Thoracic aorta (tissue), 2 donors: ENCODE measurements at places on chromosomes 12 and 14. TPM values are rescaled to one million over a fixed set of nuclear protein-coding genes. Genes with fewer than 3 reads are reported as not detected.
A peak's percentile ranks its signal among the peaks of the same experiment; 100 is the strongest.

DNA sequence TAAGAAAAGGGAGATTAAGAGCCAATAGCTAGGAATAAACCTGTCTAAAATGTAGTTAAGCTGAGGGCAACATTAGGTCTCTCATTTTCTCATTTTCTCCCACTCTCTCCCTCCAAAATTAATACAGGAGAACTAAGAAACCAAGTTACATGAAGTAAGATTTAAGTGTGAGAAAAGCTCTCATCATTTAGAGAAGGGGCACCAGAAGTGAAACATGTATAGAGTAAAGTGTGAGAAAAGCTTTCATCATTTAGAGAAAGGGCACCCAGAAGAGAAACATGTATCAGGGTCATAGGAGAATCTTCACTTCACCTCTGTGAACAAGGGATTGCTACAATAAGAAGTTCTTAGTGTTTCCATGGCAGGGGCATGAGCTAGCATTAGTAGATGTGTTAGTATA is 132.4 kb upstream of the CNTN1 start:
- H3K36me3 ChIP-seq: no peaks in the 10 kb centered on the region
- no peak overlapping the region for H3K27ac ChIP-seq
- no peak overlapping the region for H3K4me3 ChIP-seq
- no peaks in the 10 kb centered on the region for H3K27me3 ChIP-seq

Gene FLRT2
- total RNA-seq: 45.4 TPM

DNA sequence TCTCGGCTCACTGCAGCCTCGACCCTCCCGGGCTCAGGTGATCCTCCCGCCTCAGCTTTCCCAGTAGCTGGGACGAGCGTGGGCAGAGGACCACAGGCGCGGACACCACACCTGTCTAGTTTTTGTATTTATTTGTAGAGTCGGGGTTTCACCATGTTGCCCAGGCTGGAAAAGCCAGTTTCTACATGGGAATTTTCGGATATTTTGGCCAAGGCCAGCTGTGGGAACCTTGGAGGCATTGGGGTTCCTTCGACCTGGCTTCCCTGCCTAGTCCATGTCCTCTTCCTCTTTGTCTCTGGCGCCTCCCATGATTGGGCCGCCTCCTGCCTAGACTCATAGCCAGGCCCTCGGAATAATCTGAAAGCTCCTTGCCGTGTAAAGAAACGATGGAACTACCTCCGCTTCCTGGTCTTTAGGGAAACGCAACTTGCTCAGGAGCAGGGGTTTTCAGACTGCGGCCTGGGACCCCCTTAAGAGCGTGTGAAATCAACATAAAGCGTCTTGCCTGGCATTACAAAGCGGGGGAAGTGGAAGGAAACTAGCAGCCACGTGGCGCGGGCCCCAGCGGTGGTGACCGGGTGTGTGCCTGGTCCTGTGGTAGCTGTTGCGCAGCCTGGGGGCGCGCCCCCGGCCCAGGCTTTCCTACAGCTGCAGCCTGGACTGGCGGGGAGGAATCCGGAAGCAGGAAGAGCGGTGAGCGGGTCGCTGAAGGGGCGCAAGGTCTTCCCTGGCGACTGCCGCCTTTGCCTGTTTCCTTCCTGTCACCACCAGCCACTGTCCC is 1.4 kb upstream of the HSP90AA1 start:
- peaks cover 25% of the 10 kb centered on the region for H3K36me3 ChIP-seq
- H3K4me1 ChIP-seq: peaks cover 34% of the 10 kb centered on the region
- DNase-seq: no peak
- H3K27me3 ChIP-seq: no peaks in the 10 kb centered on the region
- H3K4me3 ChIP-seq: peak overlapping the region; percentile 95

GRCh38 chr12:121804417-121805111 is 755 bp downstream of the SETD1B start:
- H3K27me3 ChIP-seq: no peaks in the 10 kb centered on the region
- H3K27ac ChIP-seq: peak overlapping the region; percentile 90
- peak overlapping the region; percentile 95 for H3K4me3 ChIP-seq
- no peak for DNase-seq

Gene C12orf60
- total RNA-seq: not detected

GRCh38 chr12:52767020-52767379 is 10.1 kb downstream of the KRT76 start:
- H3K36me3 ChIP-seq: no peaks in the 10 kb centered on the region
- no peaks in the 10 kb centered on the region for H3K4me1 ChIP-seq
- H3K27me3 ChIP-seq: no peaks in the 10 kb centered on the region
- H3K4me3 ChIP-seq: no peak overlapping the region

GRCh38 chr12:95989504-95990123 is 6.5 kb downstream of the HAL start:
- H3K36me3 ChIP-seq: no peaks in the 10 kb centered on the region
- no peak for DNase-seq
- H3K27me3 ChIP-seq: no peaks in the 10 kb centered on the region
- no peak overlapping the region for H3K4me3 ChIP-seq

- no peaks in the 10 kb centered on the region for H3K27me3 ChIP-seq
- no peaks in the 10 kb centered on the region for H3K36me3 ChIP-seq
- no peak for DNase-seq
Measured at GRCh38 chr14:51616256-51616655, 35.5 kb upstream of the FRMD6 start.

DNA sequence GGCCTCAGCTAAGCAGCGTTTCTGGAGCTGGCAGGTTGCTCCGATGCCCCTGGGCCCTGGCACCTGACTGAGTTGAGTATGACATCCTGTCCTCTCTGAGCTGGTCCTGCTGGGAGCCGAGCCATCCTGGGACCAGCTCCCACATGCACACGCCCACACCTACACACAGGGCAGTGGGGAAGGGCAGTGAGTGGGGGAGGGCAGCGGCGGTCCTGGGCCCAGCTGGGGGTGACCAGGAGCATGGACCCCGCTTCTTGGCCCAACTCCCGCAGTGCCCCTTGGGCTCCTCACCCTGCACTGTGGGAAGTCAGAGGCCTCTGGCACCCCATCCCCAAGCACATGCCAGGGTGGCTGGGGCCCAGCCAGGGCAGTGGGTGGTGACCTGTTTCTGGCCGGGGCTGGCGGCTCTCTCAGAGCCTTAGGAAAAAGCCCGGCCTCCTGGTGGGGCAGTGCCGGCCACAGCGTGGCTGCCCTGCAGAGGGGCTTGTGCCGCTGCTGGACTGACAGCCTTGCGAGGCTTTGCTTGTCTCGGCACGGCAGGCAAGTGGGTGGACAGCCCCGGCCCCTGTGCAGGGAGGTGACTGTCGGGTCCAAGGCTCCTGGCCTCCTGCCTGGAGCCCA is 5.9 kb upstream of the CRIP2 start:
- no peak overlapping the region for H3K4me3 ChIP-seq
- H3K4me1 ChIP-seq: peaks cover 29% of the 10 kb centered on the region
- peak overlapping the region; percentile 69 for H3K27ac ChIP-seq
- H3K36me3 ChIP-seq: peaks cover 19% of the 10 kb centered on the region
- no peaks in the 10 kb centered on the region for H3K27me3 ChIP-seq

GRCh38 chr14:36662543-36663403 is 1.1 kb downstream of the PAX9 start:
- H3K27me3 ChIP-seq: peaks cover 31% of the 10 kb centered on the region
- peak overlapping the region; percentile 74 for H3K4me3 ChIP-seq
- H3K4me1 ChIP-seq: peaks cover 54% of the 10 kb centered on the region
- peak overlapping the region; percentile 50 for H3K27ac ChIP-seq

Gene SLC6A15
- total RNA-seq: not detected

Gene PPP1R36
- total RNA-seq: not detected

DNA sequence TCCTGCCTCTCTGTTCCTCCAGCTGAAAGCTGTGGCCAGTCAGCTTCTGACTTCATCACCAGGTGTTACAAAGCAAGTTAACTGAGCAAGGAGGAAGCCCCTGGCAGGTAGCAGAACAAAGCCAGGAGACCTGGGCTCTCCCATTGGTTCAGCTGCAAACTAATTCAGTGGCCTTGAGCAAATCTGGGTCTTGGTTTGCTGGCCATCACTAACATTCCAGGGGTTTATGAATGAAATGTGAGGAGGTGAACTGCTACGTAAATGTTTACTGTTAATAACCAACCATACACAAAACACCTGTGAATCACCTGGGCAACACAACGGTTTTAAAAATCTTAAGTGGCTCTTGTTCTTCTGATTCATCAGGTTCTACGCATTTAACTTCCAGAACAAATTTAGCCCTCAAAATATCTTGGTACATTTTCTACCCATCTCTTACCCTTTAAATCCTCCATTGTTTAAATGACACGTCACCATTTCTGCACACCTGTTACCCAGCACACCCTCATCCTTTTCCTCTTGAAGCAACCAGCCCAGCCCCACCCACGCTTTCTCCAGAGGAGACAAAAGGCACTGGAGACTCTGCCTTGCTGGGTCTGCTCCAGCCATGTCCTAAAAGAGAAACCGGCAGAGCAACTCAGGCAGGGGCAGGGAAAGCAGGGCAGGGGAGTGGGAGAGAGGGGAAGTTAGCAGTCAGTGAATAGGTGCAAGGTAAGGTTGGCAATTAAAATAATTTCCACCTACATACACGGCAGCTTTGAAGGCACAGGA is 49.3 kb upstream of the TSPAN11 start:
- no peaks in the 10 kb centered on the region for H3K27me3 ChIP-seq
- H3K27ac ChIP-seq: no peak overlapping the region
- H3K4me3 ChIP-seq: no peak overlapping the region
- DNase-seq: no peak
- no peaks in the 10 kb centered on the region for H3K36me3 ChIP-seq

GRCh38 chr12:53726946-53727309 is 324 bp downstream of the CALCOCO1 start:
- peaks cover 22% of the 10 kb centered on the region for H3K36me3 ChIP-seq
- DNase-seq: no peak
- H3K27ac ChIP-seq: peak overlapping the region; percentile 62
- peak overlapping the region; percentile 83 for H3K4me3 ChIP-seq

DNA sequence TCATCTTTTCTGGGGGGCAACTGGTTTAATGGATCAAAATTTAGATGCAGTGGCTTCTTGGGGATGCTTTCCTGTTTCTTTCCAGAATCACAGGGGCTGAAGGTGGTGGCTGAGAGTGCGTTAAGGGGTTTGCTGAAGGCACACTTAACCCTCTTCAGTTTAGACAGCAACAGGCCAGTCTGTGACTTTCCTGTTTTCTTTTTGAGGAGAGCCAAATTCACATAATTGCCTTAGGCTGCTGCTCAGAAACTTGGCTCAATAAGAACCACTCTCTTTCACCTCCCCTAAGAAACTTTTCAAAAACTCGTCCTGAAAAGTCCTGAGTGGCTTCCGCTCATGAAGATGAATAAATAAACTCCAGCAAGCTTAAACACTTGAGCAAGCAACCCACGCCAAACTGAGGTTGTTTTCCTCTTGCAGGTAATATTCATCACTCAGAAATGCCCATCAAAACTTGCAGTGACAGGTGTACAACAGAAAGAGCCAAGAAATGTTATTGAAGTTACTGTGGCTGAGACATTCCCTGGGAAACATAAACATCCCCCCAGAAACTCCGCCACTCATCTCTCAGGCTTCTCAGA is 510.4 kb downstream of the TMEM132D start:
- no peaks in the 10 kb centered on the region for H3K27me3 ChIP-seq
- DNase-seq: no peak
- no peaks in the 10 kb centered on the region for H3K4me1 ChIP-seq
- H3K36me3 ChIP-seq: no peaks in the 10 kb centered on the region
- H3K27ac ChIP-seq: no peak overlapping the region
- H3K4me3 ChIP-seq: no peak overlapping the region

DNA sequence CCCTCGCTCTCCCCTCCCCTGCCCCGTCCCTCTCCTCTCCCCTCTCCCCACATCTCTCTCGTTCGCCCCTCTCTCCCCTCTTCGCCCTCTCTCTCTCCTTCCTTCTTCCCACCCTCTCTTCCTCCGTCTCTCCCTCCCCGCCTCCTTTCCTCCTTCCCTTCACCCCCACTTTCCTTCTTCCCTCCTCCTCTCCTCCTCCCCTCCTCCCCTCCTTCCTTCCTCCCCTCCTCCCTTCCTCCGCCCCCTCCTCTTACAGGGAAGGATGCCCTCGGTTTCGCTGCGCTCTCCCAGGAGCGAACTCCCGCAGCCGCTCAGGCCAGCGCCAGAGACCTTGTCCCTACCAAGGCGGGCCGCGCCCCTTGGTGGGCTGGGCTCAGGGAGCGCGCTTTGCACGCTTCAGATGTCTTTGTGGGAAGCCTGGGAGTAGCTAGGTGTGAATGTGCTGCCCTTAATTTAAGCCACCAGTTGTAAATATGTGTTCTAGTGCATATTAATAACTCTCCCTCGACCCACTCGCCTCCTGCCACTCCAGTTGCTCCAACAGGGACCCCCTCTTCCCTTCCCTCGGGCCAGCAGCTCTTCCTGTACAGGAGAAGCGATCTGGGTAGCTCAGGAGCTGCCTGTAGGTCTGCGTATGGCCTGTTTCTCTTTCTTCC is 13.3 kb upstream of the MAP3K9 start:
- H3K27ac ChIP-seq: no peak overlapping the region
- no peaks in the 10 kb centered on the region for H3K27me3 ChIP-seq
- H3K4me3 ChIP-seq: peak overlapping the region; percentile 85
- DNase-seq: no peak
- no peaks in the 10 kb centered on the region for H3K36me3 ChIP-seq
- H3K4me1 ChIP-seq: peaks cover 6% of the 10 kb centered on the region

Gene YEATS4
- total RNA-seq: 5.7 TPM

Gene PRICKLE1
- 11.5 TPM for total RNA-seq

Gene SLC39A9
- 58.8 TPM for total RNA-seq

DNA sequence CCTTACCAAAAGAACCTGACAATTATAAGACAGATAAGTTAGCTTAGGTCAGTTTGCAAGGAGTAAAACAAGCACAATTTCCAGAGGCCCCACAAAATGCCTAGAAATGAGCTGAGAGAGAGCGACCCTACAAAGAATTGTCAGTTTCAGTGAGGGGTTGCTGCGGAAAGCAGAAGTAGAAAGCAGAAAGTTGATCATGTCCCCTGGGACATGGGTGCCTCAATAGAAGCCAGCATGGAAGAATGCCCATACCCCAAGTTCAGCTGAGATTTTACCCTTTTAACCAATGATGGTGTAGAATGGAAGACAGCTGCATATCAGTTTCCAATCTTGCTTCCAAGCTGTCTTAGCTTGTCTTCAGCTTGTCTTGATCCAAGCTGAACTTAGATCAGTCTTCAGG is 21.8 kb upstream of the CRY1 start:
- no peak overlapping the region for H3K4me3 ChIP-seq
- H3K27me3 ChIP-seq: no peaks in the 10 kb centered on the region
- H3K36me3 ChIP-seq: no peaks in the 10 kb centered on the region

Gene CCNK
- 22.6 TPM for total RNA-seq

GRCh38 chr14:105093431-105094192 is 28.4 kb upstream of the GPR132 start:
- H3K4me1 ChIP-seq: peaks cover 28% of the 10 kb centered on the region
- H3K4me3 ChIP-seq: peak overlapping the region; percentile 98
- no peak for DNase-seq

Gene NPAS3
- not detected for total RNA-seq
